ENCODE measurements at places on chromosomes 5 and 9. TPM values are rescaled to one million over a fixed set of nuclear protein-coding genes. Genes with fewer than 3 reads are reported as not detected.

NUTM2F gene
- total RNA-seq = not detected

EDIL3 gene
- total RNA-seq = not detected

FBXL17 gene
- total RNA-seq = 3.6 TPM

TEK gene
- not detected for total RNA-seq

S1PR3 gene
- total RNA-seq = 0.23 TPM

DNA sequence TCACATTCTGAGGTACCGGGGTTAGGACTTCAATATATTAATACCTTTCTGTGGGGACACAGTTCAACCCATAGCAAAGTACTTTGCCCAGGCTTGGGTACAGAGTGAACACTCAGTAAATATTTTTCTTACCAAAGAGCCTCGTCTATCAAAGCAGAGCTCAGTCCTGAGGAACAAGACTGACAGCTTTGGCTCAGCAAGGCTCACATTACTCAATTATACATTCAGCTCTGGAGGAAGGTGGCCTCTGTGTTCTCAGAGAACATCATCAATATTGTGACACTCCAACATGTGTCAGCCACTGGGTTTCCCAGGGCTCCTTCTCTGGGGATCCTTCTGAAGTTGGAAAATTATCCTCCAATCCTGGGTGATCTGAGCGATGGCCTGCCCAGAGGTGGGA, 186.4 kb downstream of the NMUR2 start:
- H3K36me3 ChIP-seq = no peaks in the 10 kb centered on the region
- no peak for DNase-seq
- no peak overlapping the region for H3K27ac ChIP-seq
- no peak overlapping the region for H3K4me3 ChIP-seq

DNA sequence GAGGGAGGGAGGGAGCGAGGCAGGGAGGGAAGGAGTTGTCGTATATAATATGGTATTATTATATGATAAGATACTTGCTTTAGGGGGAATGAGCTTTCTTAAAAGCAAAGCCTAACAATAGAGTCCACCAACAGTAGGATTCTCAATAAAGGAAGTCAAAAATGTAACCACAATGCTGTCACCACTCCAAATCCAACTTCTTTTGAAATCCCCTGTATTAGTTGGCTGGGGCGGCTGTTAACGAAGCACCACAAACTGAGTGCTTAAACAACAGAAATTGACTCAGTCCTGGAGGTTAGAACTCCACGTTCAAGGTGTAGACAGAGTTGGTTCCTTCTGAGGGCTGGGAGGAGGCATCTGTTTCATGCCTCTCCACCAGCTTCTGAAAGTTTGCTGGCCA, 23.1 kb downstream of the GAS1 start:
- H3K27me3 ChIP-seq = peaks cover 57% of the 10 kb centered on the region
- H3K36me3 ChIP-seq = no peaks in the 10 kb centered on the region
- no peak overlapping the region for H3K27ac ChIP-seq

DNA sequence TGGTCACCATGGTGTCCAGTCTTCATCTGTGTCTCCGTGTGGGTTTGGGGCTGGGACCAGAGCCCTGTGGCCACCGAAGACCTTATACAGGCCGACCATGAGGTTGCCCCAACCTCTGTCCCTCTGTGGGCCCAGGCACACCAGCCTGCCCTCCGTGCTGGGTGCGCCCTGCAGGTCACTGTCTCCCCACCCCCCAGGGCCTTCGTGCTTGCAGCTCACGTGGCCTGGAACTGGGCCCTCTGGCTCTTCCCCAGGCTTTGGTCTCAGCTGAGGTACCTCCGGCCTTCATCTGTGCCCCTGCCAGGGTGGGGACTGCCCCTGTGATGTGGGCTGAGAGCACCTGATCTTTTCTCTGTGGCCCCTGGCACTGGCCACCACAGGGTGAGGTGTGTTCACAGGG, 92.1 kb downstream of the RXRA start:
- no peak overlapping the region for H3K27ac ChIP-seq
- H3K4me1 ChIP-seq = no peaks in the 10 kb centered on the region
- H3K4me3 ChIP-seq = no peak overlapping the region
- no peaks in the 10 kb centered on the region for H3K36me3 ChIP-seq

- peaks cover 24% of the 10 kb centered on the region for H3K27me3 ChIP-seq
- no peak overlapping the region for H3K4me3 ChIP-seq
- H3K4me1 ChIP-seq = no peaks in the 10 kb centered on the region
- no peak overlapping the region for H3K27ac ChIP-seq
- no peaks in the 10 kb centered on the region for H3K36me3 ChIP-seq
These were observed 137.7 kb upstream of the NMUR2 start for GRCh38 chr5:152542741-152543140.

GRCh38 chr5:3786165-3786564, 190.5 kb downstream of the IRX1 start:
- H3K27me3 ChIP-seq = peaks cover 15% of the 10 kb centered on the region
- DNase-seq = no peak

DNA sequence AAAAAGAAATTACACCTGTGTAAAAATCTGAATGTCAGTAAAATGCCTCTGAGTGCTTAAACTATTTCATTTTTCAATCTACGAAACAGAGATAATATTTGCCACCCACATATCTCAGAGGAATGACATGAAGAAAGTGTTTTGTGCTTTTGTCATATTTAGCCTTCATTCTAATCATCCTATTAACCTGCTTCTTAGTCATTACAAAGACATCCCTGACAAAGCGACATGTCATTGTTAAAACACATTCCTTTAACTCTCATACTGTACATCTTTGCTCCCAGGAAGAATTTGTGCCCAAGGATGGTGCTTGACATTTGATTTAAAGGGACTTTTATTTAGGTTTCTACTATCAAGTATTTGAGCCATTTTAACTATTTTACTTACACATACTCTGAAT, 275.9 kb downstream of the DMRTA1 start:
- H3K27ac ChIP-seq = no peak overlapping the region
- no peaks in the 10 kb centered on the region for H3K27me3 ChIP-seq
- H3K4me3 ChIP-seq = no peak overlapping the region
- H3K36me3 ChIP-seq = no peaks in the 10 kb centered on the region
- DNase-seq = no peak

- no peak overlapping the region for H3K4me3 ChIP-seq
- no peaks in the 10 kb centered on the region for H3K27me3 ChIP-seq
- H3K36me3 ChIP-seq = no peaks in the 10 kb centered on the region
These were observed 395.4 kb downstream of the CSNK1G3 start for GRCh38 chr5:123907349-123907748.

- H3K36me3 ChIP-seq = no peaks in the 10 kb centered on the region
- no peak overlapping the region for H3K4me3 ChIP-seq
- H3K4me1 ChIP-seq = no peaks in the 10 kb centered on the region
- H3K27me3 ChIP-seq = peaks cover 40% of the 10 kb centered on the region
- DNase-seq = no peak
These were observed 60.6 kb downstream of the DRD1 start for GRCh38 chr5:175383350-175383749.

DNA sequence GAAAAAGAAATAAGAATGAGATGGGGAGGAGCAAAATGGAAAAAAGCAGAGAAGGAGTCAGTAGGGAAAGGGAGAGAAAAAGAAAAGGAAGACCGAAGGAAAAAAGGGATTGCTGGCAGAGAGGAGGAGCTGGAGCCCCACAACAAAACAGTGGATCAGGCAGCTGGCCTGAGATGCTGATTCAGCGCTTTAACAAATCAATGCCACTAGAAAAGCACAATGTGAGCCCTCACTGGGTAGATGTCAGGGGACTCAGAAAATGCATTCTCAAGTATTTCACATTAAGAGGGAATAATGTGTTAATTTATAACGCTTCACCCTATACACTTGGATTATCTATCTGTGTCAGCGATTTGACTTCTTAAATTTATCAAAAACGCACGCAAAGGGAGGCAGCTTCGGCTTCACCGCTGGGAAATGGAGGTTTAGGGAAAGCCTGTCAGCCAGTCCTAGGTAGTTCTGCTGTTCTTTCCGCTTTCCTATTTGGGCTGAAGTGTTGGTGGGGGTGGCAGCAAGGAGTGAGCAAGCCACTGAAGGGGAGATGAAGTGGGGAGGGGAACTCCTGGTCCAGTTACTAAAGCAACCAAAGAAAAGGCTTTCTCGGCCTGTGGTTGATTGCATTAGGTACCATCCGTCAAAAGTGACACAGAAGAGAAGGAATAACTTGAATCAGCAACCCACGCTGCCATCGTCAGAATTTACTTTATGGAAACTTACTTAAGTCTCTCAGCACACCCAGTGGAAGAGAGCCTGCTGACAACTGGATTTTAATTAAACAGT, 161.6 kb downstream of the BNC2 start:
- no peak for DNase-seq
- H3K4me3 ChIP-seq = no peak overlapping the region
- H3K36me3 ChIP-seq = no peaks in the 10 kb centered on the region
- peaks cover 5% of the 10 kb centered on the region for H3K27me3 ChIP-seq
- no peak overlapping the region for H3K27ac ChIP-seq

- H3K4me3 ChIP-seq = no peak overlapping the region
- H3K4me1 ChIP-seq = no peaks in the 10 kb centered on the region
- no peaks in the 10 kb centered on the region for H3K36me3 ChIP-seq
- no peak for DNase-seq
- peaks cover 3% of the 10 kb centered on the region for H3K27me3 ChIP-seq
These were observed 146.6 kb downstream of the PIP5K1B start for GRCh38 chr9:68851657-68852056.

- H3K27ac ChIP-seq = no peak overlapping the region
- no peak for DNase-seq
- peaks cover 11% of the 10 kb centered on the region for H3K4me1 ChIP-seq
These were observed 71.5 kb upstream of the PLPP6 start for GRCh38 chr9:4590430-4591122.
